8988T (cell line): ENCODE measurements at places on chromosomes 12 and 14.

- DNase-seq = no peak
Measured at GRCh38 chr12:14554281-14555007, 13.2 kb downstream of the PLBD1 start.

DNA sequence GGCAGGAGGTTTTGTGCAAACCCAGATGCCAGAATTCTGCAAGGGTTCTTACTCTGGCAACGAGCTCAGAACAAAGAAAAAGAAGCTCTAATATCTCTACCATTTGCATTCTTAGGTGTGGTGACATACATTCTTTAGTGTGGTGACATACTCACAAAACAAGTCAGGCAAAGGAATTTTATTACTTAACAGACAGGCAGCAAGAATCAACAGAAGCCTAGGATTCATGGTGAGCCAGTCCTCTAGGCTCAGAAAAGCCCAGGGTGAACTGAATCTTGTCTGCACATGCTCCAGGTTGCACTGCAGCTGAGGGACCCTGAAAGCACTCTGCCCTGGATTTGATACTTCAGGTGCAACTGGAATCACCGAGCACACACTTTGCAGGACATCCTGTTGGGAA is 122.4 kb upstream of the PTPRQ start:
- no peak for DNase-seq

DNA sequence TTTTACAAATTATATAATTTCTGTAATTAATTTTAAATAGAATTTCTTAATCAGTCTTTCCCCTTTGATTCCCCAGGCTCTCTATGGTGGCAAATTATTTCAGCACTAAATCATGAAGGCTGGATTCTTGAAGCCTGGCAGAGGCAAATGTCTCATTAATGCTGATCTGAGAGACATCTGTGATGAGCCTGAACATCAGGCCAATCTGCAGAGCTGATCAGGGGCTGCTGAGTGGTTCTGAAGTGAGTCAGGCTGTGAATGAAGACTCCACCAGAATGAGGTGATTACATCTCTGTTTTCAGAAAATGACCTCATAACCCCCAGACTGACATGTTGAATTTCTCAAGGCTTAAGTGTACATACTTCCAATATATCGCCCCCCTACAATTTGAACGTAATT is 124.2 kb upstream of the MIS18BP1 start:
- DNase-seq = no peak

DNA sequence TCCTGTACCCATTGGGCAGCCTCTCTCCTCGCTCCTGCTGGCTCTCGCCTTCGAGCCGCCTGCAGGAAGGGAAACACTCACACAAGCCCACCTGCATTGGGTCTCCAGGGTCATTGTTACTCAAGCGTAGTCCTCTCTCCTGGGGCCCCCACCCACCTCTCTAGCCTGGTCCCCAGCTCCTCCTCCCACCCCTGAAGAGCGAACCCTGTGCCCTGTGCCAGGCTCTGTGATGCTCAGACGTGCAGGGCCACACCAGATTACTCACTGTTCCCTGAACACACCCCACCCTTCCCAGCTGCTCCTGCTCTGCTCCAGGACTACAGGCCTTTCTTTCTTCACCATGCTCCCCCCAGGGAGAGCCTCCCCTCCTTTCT is 88.1 kb downstream of the NINJ2 start:
- DNase-seq = no peak

DNA sequence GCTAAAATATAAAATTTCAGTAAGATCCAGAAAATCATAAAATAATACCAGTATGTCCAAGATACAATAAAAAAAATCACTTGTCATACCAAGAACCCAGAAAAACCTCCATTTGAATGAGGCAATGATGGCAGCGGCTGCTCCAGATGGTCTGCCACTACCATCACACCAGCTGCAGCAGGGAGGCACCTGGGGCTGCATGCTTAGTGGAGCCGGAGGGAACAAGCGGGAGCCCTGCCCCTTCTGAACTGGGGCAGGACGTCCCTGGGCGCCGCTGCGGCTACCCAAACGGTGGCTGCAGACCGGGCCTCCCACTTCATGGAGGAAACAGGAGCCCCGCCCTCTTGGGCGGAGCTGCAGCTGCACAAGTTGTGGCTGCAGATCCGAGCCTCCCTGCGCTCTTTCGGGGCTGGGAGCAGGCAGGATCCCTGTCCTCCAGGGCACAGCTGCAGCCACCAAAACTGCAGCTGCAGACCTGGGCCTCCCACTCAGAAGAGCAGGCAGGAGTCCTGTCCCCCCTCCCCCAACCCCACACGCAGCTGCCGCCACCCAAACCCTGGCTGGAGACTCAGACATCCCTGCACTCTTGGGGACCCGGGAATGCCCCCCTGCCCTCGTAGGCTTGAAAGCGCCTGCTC is 36.1 kb upstream of the OR5AU1 start:
- DNase-seq = peak; percentile 13

GRCh38 chr14:75418850-75419768 is 8.7 kb upstream of the JDP2 start:
- DNase-seq = no peak

DNA sequence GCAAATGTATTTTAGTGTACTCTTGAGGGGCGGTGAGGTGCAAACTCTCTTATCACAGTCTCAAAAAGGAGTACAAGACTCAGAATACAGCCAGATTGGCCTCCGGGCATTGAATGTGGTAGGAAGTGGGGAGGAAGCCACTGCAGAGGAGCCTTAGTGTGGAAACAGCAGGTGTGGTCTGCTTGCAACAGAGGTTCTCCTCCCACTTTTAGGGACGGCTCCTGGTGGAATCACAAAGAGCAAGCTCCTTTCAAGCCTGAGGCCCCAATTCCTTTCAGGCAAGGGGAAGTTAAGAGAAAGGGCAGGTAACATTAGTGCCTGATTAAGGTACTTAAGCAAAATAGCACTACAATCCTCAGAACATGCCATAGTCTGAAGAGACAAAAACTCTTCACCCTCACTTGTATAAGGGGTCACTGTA is 23.7 kb upstream of the SLC2A3 start:
- DNase-seq = no peak

GRCh38 chr12:1801303-1801975 is 18.9 kb upstream of the LRTM2 start:
- DNase-seq = no peak

- DNase-seq = no peak
Measured at GRCh38 chr14:85087201-85087600, 442.7 kb upstream of the FLRT2 start.

DNA sequence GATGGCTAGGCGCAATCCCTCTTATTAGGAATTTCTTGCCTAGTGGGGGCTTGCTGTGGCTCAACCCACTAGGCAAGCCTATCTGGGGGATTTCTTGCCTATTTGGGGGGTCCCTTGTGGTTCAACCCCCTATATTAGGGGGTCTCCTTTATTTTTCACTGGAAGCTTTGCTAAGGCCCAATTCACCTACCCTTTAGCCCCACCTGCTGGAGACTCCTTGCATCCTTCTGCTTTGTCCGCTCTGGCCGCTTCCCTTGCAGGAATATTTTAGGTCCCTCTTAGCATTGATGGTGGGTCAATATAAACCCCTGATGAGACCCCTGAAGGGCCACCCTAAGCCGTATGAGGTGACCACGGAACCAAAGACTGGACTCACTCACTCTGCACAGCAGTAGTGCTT is 1552.1 kb downstream of the AACS start:
- no peak for DNase-seq

GRCh38 chr12:129693731-129694130 is 210.1 kb downstream of the TMEM132D start:
- DNase-seq = no peak

DNA sequence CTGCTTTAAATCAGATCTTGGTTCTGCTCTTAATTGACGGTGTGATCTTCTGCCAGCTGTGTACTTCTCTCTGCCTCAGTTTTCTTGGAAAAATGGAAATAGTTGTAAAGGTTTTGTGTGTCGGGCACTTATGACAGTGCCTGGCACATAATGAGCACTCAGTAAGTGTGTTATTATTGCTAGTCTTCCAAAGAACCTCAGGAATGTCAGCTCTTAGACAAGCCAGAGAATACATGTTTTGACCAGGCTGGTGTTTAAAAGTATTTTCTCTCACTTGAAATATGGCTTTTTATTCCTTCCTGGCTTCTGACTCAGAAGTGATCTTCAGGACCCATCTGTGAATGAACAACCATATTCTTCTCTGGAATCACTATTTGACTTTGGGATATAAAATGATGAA is 304.1 kb downstream of the SNAPC1 start:
- no peak for DNase-seq

DNA sequence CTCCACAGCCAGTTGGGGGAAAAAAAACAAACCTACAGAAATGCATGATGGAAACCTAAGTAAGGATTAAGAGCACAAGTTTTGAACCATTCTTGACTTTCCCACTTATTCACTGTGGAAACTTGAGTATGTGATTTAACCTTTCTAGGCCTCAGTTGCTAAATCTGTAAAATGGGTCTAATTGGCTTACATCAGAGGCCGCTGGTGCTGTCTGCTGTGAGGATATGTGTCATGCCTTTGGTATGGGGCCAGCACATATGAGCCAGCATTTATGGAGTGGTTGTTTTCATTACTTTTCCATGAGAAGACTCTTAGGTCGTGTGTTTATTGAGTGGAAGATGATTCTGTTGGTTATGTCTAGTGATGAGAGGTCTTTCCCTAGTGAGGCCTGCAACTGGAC is 102.4 kb downstream of the ESR2 start:
- peak; percentile 24 for DNase-seq

DNA sequence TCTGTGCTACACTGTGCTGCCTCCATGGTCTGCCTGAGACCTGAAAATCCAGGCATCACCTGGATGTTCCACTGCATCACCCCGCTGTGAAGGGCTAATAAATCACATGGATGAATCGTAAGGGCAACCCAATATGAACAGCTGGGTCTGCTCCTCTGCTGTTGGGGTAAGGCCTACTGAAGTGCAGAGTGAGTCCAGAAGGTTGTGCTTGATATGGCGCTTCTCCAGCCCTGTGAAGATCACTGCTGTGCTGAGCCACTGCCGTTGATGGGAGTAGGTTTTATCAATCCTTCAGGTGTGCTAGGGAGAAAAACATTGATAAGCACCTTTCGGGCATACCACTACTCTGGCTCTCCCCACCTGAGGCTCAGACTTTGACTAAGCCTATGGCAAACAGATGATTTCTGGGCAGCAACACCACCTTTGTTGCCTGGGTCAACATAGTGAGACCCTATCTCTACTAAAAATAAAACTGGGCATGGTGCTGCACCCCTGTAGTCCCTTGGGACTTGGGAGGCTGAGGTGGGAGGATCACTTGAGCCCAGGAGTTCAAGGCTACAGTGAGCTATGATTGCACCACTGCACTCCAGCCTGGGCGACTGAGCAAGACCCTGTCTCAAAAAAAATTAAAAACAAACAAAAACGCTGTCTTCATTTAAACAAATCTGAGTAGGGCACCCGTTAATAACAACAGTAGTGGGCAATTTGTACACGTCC is 1.7 kb downstream of the ACVRL1 start:
- DNase-seq = no peak

DNA sequence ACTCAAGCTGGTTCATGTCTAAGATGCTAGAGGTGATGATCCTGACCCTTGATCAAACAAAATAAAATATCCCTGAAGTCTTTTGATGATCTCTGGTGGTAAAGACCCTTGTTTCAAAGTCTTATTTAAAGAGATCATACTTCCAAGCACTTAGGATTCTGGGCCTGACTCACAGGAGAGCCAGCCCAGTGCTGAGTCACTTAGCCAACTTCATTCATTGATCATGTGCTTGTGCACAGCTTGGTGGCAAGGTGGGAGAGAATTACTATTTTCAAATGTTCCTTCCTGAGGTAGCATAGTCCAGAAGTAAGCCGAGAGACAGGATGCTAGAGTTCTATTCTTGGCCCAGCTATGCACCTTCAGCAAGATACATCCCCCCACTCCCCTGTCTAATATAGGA is 40.6 kb downstream of the SCN8A start:
- no peak for DNase-seq

DNA sequence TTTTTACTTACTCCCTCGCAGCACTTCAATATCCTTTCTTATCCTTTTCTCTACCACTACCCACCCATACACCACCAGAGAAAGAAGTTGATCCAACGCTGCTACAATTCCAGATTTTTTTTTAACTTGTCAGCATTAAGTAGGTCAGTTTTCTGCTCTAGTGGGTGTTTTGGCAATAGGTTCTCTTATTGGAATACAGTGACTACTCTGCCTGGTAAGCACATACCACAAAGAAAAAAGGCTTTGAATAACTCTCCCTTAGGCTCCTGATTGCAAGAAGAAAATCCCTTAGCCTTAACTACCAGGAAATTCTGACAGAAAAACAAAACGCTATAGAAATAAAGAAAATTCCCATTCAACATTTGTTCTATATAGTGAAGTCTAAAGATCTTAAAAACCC is 72.0 kb downstream of the NUMB start:
- DNase-seq = no peak

DNA sequence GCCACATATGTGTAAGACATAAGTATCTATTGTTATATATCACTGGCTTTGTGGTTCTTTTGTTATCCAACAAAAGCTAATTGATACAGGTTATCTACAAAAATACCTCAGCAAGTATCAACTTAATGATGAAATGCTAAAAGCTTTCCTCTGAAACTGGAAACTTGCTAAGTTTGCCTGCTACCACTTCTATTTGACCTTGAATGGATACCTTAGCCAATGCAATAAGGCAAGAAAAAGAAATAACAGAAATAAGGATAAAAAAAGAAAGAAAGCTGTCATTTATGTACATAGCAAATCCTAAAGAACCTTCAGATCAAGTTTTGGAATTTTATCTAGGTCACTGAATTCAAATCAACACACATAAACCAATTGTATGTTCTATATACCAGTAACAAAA is 35.5 kb upstream of the RASSF3 start:
- no peak for DNase-seq

DNA sequence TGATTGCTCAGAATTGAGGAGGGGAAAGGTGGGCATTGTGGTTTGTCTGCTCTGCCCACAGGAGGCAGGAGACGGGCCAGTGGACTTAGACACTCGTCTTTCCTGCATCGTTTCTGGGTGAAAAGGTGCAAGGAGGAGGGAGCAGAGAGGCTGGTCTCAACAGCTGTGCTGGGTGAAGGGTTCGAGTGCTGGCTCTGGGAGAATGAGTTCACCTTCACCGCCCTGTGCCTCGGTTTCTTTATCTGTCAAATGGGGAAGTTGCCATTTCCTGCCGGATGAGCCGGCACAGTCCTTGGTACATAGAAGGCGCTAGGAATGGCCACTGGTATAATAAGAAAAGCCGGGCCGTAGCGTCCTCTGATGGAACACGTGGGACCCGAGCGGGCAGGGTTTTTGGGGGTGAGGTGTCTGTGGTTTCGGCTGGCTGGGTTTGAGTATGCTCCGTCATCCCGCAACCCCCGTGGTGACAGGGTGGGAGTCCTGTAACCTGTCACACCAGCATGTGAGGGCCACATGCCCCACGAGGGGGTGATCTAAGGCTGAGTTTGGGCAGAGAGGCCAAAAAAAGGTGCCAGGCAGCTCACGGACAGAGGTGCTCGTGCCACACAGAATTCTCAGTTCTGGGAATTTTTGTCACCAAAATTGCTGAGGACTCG is 7.3 kb downstream of the BCL7A start:
- DNase-seq = no peak

- no peak for DNase-seq
Measured at GRCh38 chr12:85507456-85507855, 227.4 kb downstream of the ALX1 start.

GRCh38 chr14:37595809-37596621 is 586 bp downstream of the TTC6 start:
- DNase-seq = peak; percentile 90
